ENCODE measurements at places on chromosomes 5 and 9.

- DNase-seq = no peak
These were observed 47.4 kb upstream of the KIF2A start for GRCh38 chr5:62258654-62259053.

DNA sequence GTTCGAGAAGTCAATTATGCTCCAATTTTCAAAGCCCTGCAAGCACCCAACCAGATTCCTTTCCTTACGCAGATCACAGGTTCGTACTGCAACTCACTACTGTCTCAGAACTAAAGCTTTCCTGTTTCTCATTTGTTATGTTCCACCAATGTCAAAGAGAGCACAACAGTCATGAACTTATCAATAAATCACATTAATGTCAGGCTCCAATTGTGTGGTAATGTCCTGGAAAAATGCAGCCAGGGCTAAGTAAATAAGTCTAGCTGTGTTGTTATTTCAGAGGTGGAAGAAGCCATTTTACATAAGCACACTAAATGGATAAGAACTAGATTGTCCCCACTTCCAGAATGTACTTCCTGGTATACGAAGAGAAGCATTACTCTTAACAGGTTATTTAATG, 488.6 kb upstream of the PTGER4 start:
- no peak for DNase-seq

DNA sequence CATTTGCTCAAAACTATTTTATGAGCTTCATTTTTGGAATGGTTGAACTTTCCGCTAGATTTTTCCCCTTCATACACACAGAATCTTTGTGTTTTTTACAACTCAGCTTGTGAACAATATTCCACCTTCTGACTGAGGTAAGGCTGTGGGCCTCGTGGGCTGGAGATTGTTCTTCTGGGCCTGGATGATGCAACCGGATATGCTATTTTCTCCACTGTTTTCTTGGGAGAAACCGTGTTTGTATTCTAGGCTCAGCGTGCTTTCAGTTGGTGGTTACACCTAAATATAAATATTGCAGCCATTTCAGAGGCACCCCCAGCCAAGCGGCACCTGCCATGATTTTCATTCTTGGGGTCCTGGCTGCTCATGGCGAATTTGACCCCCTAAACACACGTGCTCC, 55.2 kb downstream of the IRX1 start:
- no peak for DNase-seq

GRCh38 chr9:93952119-93952783, 2.9 kb downstream of the BARX1 start:
- no peak for DNase-seq

DNA sequence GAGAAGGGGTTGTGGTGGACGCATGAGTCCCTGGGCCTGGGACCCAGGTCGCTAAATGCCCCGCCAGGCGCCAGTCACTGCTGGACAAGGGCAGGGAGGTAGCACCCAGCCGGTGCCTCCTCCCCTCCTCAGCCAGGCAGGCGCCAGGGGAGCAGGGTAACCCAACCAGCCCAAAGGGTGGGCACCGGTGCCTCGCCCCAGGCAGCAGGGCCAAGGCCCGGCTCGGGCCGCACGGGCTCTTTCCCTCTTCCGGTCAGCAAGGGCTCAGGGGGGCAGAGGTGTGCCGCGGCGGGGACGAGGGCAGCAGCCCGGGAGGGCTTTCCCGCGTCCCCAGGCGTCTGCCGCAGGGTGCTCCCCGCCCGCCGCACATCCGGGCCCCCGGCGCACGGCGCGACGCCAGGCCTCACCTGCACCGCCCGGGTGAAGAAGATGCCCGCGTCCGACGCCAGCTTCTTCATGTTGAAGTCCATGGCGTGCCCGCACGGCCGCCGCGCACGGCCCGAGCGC, 393 bp downstream of the SH3GLB2 start:
- DNase-seq = no peak

DNA sequence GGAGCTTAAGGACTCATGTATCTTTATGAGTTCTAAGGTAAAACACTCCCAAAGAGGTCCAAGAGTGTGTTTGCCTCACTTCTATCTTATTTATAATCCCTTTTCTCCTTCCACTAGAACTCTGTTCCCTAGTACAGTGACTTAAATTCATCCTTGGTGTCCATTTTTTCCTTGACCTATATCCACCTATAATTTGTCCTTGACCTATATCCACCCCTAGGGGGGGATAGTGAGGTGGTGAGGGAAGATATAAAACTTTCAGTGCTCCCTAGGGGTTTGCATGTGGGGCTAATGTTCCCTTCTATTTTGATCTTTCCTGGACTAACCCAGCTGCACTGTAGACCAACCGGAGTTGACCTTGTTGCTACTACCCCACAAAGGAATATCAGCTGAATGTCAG, 83.5 kb upstream of the GNAQ start:
- no peak for DNase-seq

DNA sequence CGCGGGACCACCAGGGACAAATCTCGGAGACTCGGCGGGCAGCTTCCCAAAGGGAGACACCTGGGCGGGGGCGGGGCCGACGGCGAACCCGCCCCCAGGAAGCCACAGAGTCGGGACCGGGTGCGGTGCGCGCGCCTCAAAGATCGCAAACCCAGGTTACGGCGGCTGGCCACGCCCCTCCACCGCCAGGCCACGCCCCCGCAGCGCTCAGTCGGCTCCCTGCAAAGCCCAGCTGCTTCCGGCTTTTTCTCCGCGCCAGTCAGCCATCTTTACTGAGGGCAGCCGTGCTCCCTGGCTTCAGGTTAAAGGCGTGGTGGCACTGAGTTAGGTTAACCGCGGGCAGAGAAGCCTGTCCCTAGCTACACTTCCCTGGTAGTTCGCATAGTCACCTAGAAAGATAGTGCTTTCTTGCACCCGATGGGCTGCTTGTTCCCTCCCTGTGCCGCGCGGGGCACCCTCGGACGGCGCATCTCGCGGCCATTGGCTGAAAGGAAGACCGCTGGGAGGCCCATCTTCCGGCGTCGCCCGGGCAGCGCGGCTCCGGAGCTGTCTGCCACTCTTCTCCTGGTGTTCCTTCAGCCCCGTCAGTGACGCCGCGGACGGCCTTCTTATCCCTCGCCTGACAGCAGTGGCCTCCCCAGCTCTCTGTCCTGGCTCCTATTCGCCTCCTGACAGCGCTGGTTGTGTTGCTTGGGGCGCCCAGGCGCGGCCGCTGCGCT, at the start of gene TBC1D2:
Gene TBC1D2, minus strand, starts transcription at position 72 of the 719 bp plus-strand sequence. CDS start 108 bp downstream, outside the sequence.
- peak; percentile 64 for DNase-seq

GRCh38 chr9:6564360-6564759, 81.2 kb downstream of the GLDC start:
- no peak for DNase-seq

DNA sequence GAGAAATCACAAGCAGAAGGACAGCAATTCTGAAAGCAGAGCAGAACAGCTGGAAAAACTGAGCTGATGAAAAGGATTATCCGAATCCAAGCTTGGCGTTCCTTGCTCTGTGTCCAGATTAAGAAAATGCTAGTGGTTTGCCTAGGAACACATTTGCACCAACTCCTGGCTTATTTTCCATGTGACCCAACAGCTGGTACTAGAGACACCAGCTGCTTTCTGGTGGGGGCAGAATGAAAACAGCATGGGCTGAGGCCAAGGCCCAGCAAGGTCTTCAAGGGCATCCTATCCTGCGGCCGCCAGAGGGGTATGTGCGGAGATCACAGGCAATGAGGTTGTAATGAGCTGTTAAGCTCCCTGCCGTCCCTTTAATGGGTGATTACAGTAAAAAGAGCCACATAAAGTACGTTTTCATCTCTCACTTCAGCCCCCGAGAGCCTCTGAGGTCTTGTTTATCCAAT, 131.5 kb downstream of the DOCK8 start:
- no peak for DNase-seq

- no peak for DNase-seq
These were observed 15.1 kb downstream of the FGF1 start for GRCh38 chr5:142670804-142671203.

GRCh38 chr5:128197896-128198522, 114.4 kb downstream of the SLC12A2 start:
- no peak for DNase-seq

DNA sequence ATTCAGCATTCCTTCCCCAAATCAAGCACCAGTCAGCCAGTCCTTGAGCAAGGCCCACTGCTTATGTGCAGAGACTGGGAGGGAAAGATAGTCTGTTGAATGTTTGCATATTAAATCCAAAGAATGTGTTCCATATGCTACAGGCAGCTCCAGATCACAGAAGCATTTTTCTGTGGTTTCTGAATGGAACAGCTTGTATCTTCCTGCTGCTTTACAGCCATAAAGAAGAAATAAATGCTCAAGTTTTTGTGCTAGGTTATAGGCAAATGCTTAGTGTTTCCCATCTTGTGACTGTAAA, 310.3 kb downstream of the TRIM36 start:
- DNase-seq = no peak

- DNase-seq = no peak
These were observed 185.5 kb downstream of the SMC2 start for GRCh38 chr9:104279535-104280177.

GRCh38 chr5:10733426-10733825, 27.6 kb downstream of the DAP start:
- no peak for DNase-seq

DNA sequence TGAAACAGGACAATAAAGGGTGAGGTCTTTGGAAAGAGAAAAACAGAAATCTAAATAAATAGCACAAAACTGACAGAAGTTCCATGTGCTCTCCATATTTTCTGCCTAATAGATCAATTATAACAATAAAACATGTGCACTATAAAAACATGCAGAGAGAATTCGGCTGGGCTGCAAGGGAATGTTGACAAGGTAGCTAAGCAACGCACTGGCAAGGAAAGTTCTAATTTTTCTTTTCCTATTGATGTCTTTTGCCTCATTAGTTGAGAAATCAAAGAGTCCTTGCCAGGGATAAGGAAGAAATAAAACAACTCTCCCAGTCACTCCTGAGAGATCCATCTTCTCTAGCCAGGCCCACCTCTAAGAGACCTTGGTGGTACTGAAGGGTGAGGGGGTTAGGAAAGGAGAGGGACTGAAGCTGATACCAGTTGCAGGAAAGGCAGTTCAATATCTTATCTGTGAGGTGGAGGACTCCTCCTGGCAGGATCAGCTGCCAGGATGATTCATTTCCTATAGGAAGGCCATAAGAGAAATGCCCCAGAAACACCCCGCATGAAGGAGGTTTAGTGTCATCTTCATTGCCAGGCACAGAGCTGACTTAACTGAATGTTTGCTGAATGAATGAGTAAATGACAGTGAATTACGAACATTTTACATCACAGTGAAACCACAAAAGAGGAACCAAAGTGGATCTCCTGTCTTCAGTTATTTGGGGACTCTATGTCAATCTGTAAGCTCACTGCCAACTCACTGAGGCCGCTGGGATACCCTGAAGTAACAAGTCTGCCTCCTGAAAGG, 63.7 kb upstream of the IFNK start:
- no peak for DNase-seq

DNA sequence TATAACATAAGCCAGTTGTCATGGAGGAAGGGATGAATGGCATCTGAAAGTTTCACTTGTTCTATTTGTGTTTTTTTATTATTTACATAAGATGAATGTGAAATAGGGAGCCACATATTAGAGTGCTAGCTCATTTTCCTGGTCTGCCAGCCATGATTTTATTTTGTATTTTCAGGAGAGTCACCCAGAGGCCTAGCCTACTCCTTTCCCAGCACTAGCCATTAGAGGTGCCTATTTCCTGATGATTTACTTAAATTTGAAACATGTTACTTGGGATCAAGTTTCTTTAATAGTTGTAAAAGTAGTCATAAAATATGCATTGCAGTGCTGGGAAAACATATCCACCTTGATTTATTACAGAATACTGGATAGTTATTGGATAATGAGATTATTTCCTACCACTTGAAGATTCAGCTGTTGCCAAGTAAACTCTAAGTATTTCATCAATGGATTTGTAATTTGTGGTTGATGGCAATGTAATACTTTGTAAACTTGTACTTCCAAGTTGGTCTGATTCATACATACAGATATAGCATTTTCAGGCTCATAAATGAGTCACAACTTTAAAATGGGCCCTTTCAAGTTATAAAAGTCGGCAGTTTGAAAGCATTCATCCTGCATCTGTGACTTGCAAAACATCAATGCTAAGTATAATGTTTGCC, 50.8 kb downstream of the KCNN2 start:
- no peak for DNase-seq

DNA sequence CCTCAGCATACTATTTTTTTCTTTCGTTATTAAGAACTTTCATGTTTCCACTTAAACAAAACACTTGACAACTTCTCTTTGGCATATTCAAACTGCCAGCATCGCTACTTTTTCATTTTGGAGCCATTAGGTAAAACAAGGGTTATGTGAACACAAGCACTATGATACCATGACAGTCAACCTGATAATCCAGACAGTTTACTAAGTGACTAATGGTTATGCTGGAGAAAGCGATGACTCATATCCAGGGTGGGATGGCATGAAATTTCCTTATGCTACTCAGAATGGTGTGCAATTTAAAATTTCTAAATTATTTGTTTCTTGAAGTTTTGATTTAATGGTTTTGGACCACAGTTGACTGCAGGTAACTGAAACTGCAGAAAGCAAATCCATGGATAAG, 29.9 kb upstream of the PRSS3 start:
- DNase-seq = no peak

GRCh38 chr9:106921341-106921899, 58.5 kb downstream of the ZNF462 start:
- no peak for DNase-seq

DNA sequence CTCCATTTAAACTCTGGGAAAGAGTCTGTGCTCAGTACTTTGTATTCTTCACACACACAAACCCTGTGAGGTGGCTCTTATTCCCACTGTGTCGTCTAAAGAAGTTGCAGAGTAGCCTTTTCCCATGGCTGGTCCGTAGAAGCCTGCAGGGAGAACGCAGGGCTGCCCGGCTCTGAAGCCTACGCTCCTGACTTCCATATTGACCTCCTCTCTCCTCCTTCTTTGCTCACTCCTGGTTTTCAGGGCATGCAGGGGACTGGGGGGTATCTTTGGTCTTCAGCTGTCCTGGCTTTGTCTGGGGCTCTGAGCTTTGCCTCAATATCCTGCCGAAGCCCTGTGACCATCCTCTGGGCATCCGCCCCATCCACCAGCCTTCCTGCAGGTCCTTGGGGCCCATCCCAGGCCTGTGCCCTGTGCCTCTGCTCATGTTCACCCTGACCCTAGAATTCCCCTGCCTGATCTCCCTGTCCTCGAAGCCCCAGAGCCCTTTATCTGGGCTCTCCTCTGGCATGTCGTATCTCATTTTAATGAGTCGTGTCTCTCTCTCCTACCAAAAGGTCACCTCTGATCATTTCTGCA, 83.8 kb upstream of the FSTL4 start:
- no peak for DNase-seq

Measured in NCI-H2081 treated with DMSO at 0.1 percent for 48 hours (cell line).